ENCODE measurements at places on chromosomes 16 and 17.
A peak's percentile ranks its signal among the peaks of the same experiment; 100 is the strongest.

- peak; percentile 88 for DNase-seq
Measured at GRCh38 chr16:81558444-81559175, 114.0 kb downstream of the CMIP start.

- no peak for DNase-seq
Measured at GRCh38 chr16:3756113-3756512, 38.8 kb upstream of the TRAP1 start.

DNA sequence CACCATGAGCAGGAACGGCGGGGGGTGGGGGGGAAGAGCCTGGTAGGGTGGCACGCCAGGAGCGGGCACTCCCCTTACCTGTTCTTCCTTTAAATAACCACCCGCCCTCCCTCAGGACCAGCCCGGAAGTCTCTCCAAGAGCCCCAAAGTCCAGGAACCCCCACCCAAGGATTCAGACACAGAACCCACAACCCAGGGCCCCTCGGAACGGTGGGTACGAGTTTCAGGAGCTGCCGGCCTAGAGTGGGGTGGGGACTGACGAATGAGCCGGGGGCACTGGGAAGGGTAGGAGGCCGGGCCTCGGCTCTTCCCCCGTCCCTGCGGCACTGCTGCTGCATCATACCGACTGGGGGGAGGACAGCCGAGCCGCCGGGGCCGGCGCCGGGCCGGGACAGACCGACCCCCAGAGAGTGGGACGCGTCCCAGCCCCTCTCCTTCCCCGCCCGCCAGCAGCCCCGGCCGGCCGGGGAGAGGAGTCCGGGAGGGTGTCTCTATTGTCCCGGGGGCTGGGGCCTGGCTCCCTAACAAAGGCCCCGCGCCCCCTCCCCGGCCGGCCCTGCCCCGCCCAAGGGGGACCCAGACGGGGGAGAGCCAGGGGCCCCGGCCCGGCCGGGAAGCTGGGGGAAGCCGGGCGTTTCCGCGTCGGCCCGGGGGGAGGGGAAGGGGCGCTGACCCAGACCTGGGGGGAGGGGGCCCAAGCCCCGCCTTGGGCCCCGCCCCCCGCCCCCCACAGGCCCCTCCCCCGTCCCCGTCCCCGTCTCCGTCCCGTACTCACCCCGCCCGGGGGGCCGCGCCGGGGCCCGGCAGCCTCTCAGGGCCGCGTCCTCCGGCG is 747 bp downstream of the ATXN7L3 start:
- peak; percentile 61 for DNase-seq

GRCh38 chr16:17574256-17574655 is 103.5 kb upstream of the XYLT1 start:
- no peak for DNase-seq

DNA sequence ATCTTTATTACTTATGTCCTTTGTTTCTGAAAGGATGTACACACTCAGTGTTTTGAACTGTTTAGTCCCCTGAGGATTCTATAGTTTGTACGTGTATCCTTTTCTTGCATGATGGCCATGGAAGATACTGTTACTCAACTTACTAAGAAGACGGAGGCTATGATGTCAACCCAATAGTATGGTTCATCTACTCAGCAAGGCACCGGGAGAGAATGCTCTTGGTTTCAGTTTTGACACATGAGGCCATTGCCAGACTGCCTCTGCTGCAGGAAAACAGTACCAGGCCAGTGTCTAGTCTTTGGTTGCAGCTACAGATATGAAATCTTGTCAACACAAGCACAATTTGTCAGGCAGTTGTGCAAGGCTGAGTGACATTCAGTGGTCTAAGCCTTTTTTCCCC is 134.5 kb downstream of the MRTFB start:
- DNase-seq = no peak

- DNase-seq = no peak
Measured at GRCh38 chr17:29412780-29413565, 22.8 kb downstream of the TAOK1 start.

GRCh38 chr17:56571456-56571855 is 22.0 kb upstream of the NOG start:
- DNase-seq = no peak

GRCh38 chr16:31029272-31029671 is 4.1 kb upstream of the STX4 start:
- no peak for DNase-seq

DNA sequence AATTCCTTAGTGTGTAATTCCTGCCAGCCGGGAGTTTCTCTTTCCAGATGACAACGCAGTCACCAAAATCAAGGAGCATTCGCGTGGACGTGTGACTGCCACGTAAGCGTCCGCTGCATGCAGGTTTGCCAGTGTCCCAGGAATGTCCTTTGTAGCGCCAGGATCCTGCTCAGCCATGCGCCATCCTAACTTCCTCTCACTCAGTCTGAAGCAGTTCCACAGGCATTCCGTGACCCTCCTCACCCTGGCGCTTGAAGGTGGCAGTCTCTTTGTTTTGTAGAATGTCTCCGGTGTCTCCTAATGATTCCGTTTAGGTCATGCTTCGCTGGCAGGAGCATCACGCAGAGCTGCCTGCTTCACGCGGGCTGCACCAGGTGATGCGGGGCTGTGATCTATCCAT is 88.6 kb downstream of the RPTOR start:
- no peak for DNase-seq

DNA sequence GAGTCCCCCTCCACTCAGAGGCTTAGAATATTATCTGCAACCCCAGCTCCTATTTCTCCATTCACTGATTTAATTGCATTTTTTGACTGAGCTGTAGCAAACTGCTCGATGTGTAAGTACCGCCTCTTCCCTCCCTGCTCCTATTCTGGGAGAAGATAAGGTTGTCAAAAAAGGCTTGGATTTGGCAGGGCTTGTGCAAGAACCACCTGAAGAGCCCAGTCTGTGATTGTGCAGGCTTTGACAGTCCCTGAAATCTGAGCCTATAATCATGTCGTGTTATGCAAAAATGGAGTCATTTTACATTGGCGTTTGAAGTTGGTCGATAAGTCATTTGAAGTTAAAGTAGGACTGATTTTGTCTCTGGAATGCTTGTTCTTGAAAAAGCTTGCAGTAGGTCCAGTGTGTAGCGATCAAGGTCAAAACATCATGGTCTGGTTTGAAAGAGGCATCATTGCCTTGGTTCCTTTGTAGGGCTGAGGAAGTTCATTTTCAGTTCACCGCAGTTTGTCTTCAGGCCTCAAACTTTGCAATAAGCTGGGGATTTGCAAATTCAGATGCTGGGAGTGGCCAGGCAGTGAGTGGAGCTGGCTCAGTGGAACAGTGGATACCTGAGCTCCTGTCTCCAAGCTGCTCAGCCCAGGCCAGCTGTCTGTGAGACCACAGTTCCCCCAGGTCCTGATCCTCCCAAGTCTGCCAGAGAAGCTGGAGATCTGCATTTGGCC is 68.8 kb downstream of the KATNIP start:
- no peak for DNase-seq

GRCh38 chr17:59941131-59941530 is 23.4 kb downstream of the RNFT1 start:
- no peak for DNase-seq

- DNase-seq = peak; percentile 60
Measured at GRCh38 chr17:40320756-40321523, 12.0 kb downstream of the RARA start.

All from pancreas (tissue), 10 donors.